ENCODE measurements at places on chromosomes 13 and 19. TPM values are rescaled to one million over a fixed set of nuclear protein-coding genes. Genes with fewer than 3 reads are reported as not detected.
A peak's percentile ranks its signal among the peaks of the same experiment; 100 is the strongest.

GRCh38 chr13:79187917-79188690 is 218.0 kb downstream of the RBM26 start:
- DNase-seq, result no peak

GRCh38 chr13:25232937-25233515 is 54.3 kb downstream of the MTMR6 start:
- no peak for DNase-seq

- DNase-seq, result no peak
Measured at GRCh38 chr13:53747825-53748224, 719.2 kb downstream of the OLFM4 start.

- no peak for DNase-seq
Measured at GRCh38 chr19:47729799-47730520, 15.4 kb upstream of the NOP53 start.

GRCh38 chr19:32041681-32042292 is 303.6 kb upstream of the ZNF507 start:
- no peak for DNase-seq

DNA sequence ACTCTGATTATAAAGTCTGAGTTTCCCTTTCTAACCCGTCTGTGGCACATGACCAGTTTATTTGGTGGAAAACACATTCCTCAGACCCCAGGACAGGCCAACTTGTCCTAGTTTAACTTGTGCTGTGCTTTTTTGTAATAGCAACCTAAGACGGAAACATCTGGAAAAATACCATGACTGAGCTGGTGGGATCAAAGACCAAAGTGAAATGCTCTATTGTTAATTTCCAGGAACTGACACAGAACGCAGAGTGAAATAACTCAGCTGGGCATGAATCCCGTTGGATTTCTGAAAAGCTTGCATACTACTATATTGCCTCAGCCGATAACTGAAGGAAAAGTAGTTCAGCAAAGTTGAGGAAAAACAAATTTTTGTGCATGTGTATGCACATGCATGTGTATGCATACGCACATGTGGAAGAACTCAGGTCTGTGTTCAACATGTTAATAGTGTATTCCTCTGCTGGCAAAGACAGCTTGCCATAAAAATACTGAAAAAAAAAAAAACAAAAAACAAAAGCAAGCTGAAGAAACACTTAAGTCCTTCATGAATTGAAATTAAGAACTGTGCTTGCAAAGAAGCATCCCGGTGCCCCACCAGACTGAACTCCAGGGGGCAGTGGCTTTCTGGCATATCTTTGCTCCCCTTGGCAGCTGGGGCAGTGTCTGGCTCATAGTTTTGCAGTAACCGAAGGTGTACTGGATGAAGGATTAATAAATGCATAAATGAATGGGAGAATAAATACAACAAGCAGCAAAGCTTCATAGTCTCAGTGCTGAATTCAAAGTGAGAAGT is 187.8 kb downstream of the LHFPL6 start:
- DNase-seq, result peak; percentile 92

- DNase-seq, result no peak
Measured at GRCh38 chr13:94053986-94054593, 425.4 kb downstream of the DCT start.

GRCh38 chr13:74816737-74817136 is 665.2 kb downstream of the TBC1D4 start:
- DNase-seq, result no peak

DNA sequence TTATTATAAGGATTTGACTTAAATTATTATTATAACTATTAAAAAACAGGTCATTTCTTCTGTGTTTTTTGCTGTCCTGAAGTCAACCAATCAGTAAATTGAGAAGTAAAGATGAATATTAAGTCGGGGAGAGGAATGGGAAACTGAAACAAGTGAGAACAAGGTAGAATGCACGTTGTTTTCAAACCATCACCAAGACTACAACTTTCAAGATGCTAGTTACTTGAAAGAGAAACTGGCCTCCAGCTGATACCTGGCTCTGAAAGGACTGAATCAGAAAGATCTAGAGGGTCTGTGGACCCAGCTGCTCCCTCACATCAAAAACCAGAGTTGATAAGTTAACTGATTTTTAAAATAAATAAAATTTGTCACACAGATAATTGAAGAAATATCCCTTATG is 1301.5 kb upstream of the ATXN8OS start:
- no peak for DNase-seq

DNA sequence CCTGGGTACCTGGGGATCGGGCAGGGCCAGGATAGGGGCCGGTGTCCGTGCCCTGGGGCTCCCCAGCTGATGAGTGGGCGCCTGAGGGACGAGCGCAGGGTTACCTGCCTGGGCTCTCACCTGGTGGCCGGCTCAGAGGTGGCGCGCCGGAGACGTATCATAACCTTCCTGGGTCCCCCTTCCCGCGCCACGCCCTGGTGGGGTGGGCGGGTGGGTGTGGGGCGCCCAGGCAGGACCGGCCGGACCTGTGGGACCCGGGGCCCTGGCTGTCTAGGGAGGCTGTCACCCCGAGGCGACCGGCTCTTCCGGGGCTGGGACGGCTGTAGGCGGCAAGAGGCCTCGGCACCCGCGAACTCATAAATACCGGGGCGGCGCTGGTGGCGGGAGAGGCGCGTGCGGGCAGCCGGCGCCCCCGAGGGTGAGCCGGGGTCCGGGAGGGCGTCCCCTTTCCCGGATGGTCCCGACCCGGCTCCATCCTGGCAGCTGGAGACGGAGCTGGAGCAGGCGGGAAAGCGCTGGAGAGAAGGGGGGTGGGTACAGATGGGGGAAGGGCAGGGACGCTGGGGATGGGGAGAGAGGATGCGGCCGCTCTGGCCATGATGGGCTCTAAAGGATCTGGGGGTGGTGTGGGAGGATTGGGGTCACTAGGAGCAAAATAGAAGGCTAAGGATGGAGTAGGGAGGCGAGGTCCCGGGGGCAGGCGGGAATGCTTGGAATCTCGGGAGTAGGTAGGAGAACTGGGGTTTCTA is at the start of gene ACP7:
ACP7 (plus strand) TSS at position 386 of the 749 bp plus-strand sequence. CDS start 902 bp downstream, outside the sequence.
- DNase-seq, result no peak

- DNase-seq, result peak; percentile 12
Measured at GRCh38 chr13:48334534-48335127, 31.1 kb downstream of the RB1 start.

DNA sequence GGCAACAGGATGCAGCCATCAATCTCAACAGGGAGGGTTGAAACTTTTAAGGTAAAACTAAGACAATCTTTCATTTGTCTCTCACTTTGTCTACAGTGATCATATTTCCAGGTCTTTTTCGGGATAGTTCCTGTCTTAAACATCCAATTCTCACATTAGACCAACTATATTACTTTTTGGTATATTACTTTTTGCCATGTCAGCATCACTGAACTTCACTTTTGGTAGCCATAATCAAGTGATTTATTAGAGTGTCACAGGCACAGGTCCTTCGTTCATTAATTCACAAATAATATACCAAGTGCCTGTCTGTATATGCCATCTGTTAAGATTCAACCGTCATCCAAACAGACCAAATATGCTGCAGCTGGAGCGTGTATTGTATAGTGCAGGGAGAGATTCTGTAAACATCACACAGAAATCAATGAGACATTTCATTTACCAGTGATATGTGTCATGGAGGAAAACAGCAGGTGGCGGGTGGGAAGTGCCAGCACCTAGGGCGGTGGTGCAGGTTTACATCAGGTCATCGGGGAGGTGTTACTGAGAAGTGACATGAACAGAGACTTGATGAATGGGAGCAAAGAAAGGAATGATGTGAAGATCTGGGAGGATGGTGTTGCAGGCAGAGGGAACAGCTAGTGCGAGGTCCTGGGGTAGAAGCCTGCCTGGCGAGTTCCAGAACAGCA is 24.9 kb downstream of the ARHGEF7 start:
- DNase-seq, result no peak

DNA sequence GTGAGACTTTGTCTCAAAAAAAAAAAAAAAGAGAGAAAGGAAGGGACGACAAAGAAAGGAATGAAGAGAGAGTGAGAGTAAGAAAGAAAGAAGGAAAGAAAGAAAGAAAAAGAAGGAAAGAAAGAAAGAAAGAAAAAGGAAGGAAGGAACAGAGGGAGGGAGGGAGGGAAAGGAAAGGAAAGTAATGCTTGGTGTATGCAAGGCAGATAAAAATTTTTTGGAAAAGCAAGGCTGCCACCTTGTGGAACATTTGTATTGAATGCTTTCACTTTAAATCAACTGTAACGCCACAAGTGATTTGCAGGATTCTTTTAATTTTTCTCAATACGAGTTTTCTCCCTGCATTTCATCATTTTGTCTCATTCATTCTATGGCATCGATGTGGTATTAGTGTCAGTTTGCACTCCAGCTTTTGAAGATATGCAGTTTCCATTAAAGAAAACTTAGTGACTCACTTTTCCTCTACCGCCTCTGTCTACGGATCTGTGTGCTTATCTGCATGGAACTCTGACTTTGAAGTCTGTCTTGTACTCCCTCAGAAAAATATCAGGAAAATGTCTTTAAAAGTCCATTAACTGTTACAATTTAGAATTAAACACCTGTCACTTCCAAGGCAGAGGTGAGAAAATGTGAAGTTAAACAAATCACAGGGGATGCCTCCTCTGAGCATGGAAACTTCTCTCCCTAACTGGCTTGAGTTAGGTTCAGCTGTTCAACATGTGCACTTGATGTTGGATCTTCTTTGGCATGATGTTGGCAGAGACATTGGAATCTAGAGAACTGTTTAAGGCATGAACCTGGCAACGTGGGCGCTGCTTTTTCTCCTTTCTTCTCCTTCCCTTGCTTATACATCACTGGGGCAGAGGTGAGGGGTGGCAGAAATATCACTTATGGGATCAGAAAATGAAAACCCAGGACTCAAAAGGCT is 20.0 kb upstream of the ZDHHC20 start:
- DNase-seq, result peak; percentile 70

DNA sequence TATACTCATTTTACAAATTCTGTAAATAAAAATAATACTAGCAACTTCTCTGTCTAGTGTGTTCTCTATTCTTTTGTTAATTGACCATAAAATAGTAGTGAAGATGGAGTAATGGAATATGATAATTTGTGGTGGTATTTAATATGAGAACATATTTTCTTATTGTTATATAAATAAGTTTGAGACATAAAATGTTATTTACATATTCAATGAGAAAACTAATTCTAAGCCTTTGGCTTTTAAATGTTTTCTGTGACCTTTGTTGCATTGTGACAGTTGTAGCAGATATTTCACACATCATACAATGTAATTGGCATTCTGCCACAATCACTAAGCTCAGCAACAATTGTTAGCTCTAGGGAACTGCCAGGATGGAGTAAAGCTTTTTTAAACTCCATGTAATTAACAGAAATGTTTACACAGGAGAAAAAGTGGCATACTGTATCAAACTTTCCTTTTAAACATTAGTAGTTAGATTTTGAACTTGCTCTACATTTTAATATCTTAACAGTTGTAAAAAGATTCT is 562.1 kb upstream of the PCDH9 start:
- DNase-seq, result no peak

DNA sequence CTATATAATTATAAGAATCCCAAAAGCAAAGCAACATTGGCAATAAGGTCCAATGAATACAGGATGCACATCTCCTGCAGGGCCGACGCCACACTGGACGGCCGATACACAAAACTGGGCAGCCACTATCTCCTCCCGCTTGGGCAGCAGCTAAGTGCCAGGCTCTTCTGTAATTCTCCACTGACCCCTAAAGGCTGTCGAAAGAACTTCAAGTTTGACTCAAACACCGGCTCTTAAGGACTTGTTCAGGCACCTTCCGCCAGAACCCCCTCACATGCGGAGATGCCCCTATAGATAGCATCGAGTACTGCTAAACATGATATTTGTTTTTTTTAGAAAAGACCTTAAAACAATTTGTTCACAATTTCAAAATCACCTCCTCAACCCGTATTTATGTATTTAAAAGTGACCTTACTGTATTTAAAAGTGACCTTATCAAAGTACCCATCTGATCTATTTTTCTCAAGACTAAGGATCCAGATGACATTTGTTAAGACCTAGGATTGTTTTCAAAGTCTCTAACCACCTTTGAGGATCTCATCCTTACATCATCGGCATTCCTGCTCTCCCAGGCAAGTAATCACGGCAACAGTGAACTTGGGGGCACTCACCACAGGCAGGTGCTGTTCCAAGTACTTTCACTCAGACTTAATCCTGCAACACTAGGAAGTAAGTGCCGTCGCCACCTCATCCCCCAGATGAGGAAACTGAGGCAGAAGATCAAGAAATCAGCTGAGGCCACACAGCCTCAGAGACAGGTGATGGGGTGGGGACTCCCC is 77.8 kb downstream of the TUBGCP3 start:
- DNase-seq, result peak; percentile 39

- DNase-seq, result no peak
Measured at GRCh38 chr13:81487151-81487550, 1146.2 kb upstream of the SPRY2 start.

GRCh38 chr19:31054430-31054829 is 294.8 kb downstream of the TSHZ3 start:
- no peak for DNase-seq

DNA sequence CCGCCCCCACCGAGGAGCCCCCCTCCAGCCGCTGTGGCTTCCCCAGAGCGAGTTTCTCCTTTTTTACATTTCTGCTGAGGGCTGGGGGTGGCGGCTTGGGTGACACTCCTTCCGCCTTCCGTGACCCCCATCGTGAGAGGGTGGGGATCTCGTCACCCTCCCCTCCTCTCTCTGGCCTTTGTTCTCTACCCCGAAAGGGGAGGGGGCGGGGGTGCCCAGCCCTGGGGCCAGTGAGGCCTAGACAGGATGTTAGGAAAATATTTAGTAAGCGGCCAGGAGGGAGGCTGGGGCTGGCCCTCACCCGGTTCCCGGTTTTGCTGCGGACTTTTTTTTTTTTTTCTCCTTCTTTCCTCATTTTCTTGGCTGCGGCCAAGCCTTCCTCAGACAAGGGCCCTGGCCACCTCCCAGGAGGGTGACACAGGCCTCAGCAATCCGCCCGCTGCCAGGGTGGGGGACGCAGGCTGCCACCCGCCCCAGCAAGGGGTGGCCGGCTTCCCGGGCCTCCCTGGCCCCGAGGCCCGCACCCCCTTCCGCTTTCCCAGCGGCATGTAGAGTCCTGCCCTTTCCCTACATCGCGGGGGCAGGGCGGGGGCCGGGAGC is 3.9 kb downstream of the MIDN start:
- DNase-seq, result no peak

- DNase-seq, result no peak
Measured at GRCh38 chr19:52963247-52963618, 552 bp upstream of the ZNF816 start.

GRCh38 chr13:77377016-77377415 is 50.1 kb upstream of the MYCBP2 start:
- no peak for DNase-seq

DDX49 gene
- total RNA-seq, result 46.3 TPM

CEACAM16 gene
- total RNA-seq, result not detected

KCTD4 gene
- not detected for total RNA-seq

DLL3 gene
- total RNA-seq, result 2.0 TPM

NRTN gene
- not detected for total RNA-seq

PRODH2 gene
- total RNA-seq, result not detected

IRS2 gene
- 2.3 TPM for total RNA-seq

OR4F17 gene
- total RNA-seq, result not detected

KIR3DL1 gene
- not detected for total RNA-seq

TMEM150B gene
- total RNA-seq, result not detected

CEACAM3 gene
- total RNA-seq, result not detected

FFAR2 gene
- total RNA-seq, result not detected

INTS6 gene
- total RNA-seq, result 22.9 TPM

OR10H1 gene
- not detected for total RNA-seq
